Muscle of back (tissue), 13 donors: ENCODE measurements at places on chromosomes 3 and 15.

GRCh38 chr15:39429898-39430357 is 151.0 kb upstream of the THBS1 start:
- DNase-seq, result no peak

GRCh38 chr3:122916084-122916483 is 111.5 kb downstream of the SEMA5B start:
- no peak for DNase-seq

GRCh38 chr3:143951351-143951971 is 20.2 kb upstream of the DIPK2A start:
- no peak for DNase-seq

DNA sequence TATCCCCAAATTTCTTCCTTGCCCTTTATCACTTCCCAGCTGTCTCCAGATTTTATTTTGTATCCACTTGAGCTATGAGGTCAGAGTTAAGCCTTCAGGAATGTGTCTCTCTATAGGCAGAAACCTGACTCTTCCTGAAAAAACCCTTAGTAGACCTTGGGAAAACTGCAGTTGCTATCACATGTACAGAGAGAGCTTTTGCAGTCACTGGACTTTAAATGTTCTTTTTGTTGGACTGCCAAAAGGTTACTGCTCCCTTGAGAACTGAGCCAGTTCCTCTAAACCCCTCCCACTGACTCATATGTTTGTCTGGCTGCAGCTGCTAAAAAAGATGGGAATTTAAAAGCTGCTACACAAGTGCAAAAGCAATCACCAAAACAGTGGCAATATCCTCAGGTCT is 169.1 kb upstream of the CCDC54 start:
- DNase-seq, result peak; percentile 97

DNA sequence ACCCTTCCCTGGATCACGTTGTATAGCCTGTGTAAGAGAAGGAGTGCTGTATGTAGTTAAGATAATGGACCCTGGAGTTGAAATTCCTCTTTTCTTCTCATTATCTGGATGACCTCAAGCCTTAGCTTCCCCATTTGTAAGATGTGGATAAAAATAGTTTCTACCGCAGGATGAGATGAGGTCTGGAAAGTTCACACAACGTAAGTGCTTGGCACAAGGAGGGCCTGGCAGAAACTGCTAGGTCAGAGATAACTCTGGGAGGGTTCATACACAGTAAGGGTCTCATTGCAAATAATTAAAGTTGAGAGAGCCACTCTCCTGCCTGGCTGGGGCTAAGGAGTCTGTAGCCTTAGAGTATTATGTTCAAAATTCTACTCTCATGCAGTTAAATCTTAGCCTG is 214.4 kb downstream of the LRTM1 start:
- DNase-seq, result no peak

DNA sequence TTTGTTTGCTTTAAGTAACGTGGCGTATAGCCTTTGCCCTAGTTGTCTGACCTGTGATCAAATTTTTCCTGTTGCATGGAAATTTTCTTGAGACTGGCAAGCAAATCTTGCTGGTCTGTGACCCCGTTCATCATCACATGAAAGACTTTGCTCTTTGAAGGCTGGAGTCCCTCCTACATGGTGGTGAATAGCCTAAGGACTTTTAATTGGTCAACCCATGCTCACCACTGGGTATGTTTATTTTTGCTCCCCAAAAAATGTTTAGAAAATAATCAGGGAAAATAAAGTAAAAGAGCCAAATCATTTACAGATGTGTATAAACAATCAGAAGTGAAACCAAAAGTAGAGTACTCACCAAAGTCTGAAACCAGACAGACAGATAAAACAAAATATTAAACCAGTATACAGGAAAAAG is 1075.3 kb upstream of the ALCAM start:
- no peak for DNase-seq

- DNase-seq, result no peak
Measured at GRCh38 chr3:46844881-46845312, 18.3 kb downstream of the MYL3 start.

DNA sequence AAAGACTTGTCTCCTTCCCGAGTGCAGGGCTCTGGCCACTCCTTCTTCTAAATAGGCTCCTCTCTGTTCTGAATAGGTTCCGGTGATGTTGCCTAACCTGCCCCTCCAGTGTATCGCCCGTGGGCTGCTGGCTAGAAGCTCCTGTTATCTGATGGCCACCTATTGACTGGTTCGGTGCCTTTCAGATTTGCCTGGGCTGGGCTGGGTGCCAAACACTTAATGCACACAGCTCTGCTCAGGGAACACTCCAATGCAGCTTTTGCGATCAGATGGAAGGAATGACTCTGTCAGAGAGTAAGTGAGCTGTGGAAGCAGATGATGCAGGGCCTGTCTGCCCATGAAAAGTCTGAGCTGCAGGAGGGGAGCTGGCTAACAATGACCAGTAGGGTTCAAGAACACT is 112.9 kb downstream of the CORO2B start:
- DNase-seq, result no peak

- no peak for DNase-seq
Measured at GRCh38 chr3:159166899-159167586, 365.2 kb downstream of the MFSD1 start.

DNA sequence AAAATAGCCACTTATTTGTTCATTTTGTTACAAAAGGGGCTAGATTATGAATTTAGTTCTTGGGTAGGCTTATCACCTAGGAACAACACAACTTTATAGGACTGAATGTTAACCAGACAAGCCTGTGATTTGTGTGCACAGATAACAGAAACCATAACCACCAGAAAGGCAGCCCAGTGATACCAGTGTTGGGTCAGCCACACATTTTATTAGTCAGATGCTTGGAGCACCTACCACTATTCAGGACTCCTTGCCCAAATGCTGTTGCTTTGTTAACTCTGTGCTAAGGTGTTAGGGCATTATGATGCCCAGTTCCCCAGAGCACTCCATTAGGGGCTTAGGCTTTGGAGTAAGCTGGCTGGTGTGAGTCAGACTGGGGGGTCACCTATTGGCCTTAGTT is 22.5 kb downstream of the PLCL2 start:
- no peak for DNase-seq

DNA sequence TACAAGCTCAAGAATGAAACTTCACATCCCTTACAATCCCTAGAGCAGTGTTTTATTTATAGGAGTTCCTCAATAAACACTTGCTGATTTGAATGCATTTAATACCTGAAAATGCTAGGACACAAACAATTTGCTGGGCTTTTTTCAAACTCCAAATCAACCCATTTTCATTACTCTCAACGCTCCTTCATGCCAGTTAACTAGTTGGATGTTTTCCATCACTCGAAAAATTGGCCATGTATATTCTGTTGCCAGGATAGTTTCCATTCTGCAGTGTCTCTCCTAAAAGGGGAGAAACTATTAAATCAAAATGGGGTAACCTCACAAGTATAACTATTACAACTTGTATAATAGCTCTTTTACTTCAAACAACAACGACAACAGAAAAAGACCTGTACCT is 1.2 kb downstream of the GBE1 start:
- no peak for DNase-seq

GRCh38 chr15:65376767-65377104 is 1.1 kb downstream of the IGDCC3 start:
- DNase-seq, result no peak

- no peak for DNase-seq
Measured at GRCh38 chr15:41995476-41995855, 23.1 kb upstream of the EHD4 start.
